ENCODE measurements at places on chromosomes 12 and 14.

GRCh38 chr12:52243856-52244614 is 11.0 kb downstream of the KRT7 start:
- DNase-seq = peak; percentile 83

GRCh38 chr12:112308652-112309051 is 73.6 kb downstream of the HECTD4 start:
- DNase-seq = no peak

- no peak for DNase-seq
Observed at GRCh38 chr12:131672311-131672940, 38.5 kb upstream of the SFSWAP start.

- DNase-seq = no peak
Observed at GRCh38 chr12:82097877-82098276, 260.3 kb downstream of the CCDC59 start.

GRCh38 chr14:51595881-51596455 is 55.7 kb upstream of the FRMD6 start:
- no peak for DNase-seq

- DNase-seq = no peak
Observed at GRCh38 chr14:76305268-76305826, 70.6 kb upstream of the ESRRB start.

DNA sequence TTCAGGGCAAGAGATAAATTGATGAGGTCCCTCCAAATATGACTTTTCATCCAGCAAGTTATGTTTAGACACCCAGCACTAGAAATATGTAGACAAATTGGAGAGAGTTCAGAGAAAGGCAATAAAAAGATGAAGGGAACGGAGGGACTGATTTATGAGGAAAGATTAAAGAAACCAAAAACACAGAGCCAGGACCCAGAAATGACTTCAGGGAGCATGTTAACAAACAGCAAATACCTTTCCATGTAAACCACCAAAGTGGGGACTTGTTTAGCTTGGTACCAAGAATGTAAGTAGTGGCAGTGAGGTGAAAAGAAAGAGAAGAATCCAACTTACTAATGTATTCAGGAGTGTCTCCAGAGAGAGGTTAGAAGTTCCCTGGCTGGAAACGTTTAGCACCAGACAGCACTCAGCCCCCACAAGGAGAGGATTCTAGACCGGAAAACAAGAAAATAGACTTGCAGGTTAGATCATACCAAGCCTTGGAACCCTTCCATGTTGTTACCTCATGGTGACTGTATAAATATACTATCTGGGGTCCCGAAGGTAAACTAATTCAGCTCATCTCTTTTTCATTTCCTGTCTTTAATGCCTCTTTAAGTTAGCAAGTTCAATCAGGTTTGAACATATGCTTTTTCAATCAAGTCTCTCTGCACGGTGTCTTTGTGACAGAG is 79.2 kb downstream of the TBC1D30 start:
- DNase-seq = no peak

- DNase-seq = no peak
Observed at GRCh38 chr14:101365329-101366158, 195.8 kb upstream of the DIO3 start.

DNA sequence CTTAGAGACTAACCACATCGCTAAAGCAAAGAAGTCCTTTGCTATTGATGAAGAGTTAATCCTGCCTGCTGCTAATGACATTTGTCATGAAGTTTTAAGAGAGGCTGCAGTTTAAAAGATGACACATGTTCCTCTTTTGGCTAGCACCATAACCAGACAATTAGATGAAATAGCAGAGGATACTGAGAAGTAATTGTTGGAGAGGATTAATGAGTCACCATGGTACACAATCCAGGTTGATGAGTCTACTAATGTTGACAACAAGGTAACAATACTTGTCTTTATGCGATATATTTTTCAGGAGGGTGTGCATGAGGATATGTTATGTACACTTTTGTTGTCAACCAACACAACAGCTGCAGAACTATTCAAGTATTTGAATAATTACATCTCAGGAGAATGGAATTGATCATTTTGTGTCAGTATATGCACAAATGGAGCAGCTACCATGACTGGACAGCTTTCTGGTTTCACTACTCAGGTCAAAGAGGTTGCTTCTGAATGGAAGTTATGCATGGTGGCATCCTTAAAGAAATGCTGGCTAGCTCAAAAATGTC is 56.7 kb downstream of the LRRIQ1 start:
- no peak for DNase-seq

- DNase-seq = no peak
Observed at GRCh38 chr12:50083301-50083700, 1.8 kb upstream of the SMARCD1 start.

DNA sequence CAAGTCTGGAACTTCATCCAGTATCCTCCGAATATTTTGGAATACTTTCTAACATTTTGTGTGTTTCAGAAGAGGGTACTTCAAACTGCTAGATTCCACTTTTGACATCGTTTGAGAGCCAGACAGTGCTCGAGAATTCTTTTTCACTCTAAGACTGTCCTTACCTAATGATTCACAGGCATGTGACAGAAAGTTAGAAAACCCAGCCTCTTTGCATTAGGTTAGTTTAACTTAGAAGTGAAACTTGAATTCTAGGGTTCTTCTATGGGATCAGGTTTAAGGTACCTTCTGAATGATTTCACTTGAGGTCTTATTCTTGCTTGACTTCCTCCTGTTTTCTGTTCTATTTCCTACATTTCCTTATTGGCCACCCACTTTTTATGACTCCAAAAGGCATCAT is 431.8 kb downstream of the SLC6A15 start:
- DNase-seq = no peak

All from SHP77 treated with DMSO at 0.1 percent for 48 hours (cell line).